Kidney (tissue), 22 donors: ENCODE measurements at places on chromosomes 5 and 9.

DNA sequence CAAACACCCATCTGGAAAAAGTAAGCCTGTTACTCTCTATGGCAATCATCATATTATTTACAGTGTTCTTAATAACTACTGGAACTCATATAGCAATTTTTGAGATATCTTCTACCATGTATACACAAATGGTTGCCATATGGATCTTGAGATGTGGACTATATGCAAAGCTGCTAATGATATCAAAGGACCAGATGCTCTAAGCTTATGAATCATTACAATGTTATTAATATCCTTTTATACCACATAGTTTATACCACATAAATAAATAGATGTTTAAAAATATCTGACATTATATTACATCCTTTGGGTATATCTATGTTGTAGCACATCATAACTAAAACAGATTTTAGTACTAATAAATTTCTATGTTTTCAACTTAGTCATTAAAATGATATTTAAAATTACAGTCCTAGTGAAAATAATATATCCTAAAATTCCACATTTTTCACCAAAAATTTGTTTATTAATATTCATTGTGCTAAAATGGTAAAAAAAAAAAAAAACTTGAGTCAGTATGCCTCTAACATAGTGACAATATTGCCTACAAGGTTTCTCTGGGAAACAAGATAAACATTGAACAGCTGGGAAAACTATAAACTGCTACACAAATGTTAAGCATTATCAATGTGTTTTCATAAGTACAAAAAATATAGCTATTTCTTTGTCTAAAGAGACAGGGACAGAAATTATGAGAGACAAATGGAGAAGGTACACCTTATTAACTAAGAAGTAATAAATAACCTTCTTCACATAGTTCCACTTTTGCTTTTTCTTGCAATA, 85.5 kb downstream of the DTWD2 start:
- DNase-seq, result no peak

DNA sequence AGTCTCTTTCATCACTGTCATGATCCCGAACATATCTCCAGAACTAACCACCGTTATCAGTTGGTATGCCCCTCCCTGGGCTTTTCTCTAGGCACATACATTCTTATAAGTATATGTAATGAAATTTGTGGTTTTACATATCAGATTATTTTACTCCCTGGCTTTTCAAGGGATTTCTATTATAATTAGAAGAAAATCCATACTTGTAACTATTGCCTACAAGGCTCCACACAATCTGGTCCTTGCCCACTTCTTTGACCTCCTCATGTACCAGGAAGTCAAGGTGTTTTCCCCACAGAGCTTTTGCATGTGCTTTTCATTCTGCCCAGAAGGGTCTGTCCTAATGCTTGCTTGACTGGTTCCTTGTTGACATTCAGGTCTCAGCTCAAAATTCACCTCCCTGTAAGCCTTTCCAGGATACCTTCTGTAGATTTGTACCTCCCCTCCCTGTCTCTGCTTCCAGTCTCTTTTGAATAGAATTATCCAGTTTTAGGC, 33.6 kb upstream of the HSD17B4 start:
- no peak for DNase-seq

- DNase-seq, result no peak
These were observed 89.7 kb upstream of the OSMR start for GRCh38 chr5:38756068-38756467.

DNA sequence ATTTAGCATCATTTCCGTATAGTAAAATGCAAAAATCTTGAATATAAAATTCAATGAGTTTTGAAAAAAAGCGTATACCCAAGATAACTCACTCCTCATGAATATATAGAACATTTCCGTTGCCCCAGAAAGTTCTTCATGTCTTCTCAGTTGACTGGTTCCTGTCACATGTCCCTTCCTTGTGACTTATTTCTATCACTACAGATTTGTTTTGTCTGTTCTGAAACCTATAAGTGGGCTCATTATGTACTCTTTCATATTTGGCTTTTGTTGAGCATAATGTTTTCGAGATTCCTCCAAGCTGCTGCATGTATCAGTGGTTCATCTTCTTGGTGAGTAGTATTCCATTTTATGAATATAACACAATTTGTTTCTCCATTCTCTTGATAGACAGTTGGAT, 11.0 kb upstream of the HACD4 start:
- DNase-seq, result no peak

- DNase-seq, result no peak
These were observed 19.4 kb downstream of the TRIM7 start for GRCh38 chr5:181185560-181185959.

GRCh38 chr5:109713453-109713852, 23.7 kb downstream of the MAN2A1 start:
- DNase-seq, result no peak

DNA sequence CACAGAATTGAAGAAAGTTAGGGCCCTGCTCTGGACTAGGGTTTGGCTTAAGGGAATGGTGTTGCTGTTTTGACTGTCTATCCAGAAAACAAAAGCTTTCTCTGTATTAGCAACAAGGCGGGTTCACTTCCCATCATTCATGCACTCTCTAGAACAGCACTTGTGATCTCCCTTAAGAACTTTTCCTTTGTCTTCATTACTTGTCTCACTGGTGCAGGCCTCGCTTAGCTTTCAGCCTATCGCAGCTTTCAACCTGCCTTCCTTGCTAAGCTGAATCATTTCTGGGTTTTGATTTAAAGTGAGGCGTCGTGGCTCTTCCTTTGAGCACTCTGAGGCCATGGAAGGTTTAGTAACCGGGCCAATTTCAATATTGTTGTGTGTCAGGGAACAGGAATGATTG, 35.2 kb upstream of the LPCAT1 start:
- DNase-seq, result no peak

DNA sequence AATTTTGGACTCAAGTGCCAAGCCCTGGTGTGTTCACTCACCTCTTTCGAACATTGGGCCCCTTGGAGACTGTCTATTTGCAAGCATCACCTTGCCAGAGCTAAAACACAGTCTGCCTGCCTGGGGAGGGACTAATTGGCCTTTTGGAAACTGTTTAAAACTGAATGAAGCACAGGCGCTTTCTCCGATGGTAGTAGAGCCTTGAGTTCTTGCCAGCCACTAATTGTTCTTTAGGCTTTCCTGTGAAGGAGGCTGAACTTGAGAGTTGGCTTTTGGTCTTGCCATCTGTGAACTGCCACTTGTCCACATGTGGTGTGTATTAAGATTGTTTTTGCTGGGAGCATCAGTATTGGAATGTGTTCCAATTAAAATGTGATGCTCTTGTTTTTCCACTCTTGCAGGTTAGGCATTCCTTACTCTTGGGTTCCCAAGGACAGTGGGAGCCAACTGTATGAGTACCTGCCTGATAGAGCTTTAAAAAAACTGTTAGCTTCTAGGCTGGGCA, 26.0 kb downstream of the GARNL3 start:
- DNase-seq, result no peak

DNA sequence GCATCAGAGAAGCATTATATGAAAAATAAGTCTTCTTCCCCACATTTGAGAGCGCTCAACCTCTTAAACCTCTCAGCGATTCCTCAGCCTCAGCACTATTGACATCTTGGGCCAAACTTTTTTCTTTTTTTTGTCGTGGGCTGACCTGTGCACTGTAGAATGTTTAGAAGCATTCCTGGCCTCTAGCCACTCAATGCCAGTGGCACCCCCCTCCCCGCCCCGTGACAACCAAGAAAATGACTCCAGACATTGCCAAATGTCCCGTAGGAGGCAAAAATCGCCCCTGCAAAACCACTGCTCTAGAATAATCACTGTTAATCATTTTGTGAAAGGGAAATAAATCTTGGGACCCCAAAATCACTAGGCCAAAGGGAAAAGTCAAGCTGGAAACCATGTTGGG, 129.1 kb upstream of the BOD1 start:
- no peak for DNase-seq

DNA sequence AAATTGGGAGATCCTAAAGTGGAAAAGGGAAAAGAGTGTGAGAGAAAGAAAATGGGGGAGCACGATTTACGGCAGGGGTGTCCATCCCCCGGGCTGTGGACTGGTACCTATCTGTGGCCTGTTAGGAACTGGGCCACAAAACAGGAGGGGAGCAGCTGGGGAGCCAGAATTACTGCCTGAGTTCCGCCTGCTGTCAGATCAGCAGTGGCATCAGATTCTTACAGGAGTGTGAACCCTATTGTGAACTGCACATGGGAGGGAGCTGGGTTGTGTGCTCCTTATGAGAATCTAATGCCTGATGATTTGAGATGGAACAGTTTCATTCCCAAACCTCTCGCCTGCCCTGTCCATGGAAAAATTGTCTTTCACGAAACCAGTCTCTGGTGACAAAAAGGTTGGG, 108.3 kb upstream of the ADAMTSL1 start:
- no peak for DNase-seq

DNA sequence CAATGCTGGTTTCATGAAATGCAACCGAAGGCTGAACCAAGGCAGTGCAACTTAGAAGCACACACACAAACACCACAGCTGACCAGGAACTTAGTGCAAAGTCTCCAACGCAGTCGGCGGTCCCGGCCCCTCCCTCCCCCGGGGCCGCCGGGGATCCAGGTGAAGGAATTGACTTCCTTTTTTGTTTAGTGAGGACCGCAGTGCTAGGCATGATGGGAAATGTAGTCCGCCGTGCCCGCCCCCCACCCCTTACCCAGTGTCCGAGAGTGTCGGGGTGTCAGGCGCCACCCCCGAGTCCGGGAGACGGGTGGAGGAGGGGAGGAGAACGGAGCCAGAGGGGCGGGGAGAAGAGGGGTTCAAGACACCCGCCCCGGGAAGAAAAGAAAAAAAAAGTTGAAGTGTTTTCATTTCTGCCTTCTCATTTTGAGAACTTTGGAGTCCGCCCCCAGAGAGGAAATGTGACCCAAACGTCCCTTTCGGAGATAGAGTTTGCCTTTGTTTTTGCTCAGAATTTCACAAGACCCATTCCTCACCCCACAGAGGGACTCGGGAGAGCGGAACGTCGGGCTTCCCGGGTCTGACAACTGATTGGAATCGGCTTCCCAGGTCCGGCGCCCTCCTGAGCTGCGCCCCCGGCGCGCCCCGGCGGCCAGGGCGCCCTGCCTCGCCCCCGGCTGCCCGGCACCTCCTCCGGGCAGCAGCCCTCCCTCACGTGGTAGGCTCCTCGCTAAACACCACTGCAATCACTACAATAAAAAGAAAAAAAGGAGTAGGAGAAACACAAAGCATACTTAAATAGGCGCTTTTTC, 2.0 kb downstream of the IER5L start:
- peak; percentile 95 for DNase-seq

DNA sequence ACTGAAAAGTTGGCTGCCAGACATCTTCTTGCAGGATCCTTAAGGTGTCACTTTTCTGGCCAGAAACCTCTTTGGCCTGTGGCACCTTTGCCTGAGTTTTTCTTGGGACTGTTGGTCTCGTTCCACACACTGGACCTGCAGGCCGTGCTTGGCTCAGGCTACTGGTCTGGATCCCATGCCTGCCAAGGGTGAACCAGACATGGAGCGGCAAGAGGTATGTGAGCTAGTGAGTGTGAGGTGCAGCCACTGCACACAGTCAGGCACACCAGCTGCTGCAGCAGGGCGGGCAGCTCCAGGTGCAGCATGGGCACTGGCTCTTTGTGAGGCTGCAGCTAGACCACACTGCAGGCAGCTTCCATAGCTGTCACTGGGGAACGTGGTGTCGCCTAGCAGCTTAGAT, 47.9 kb downstream of the NDUFAF2 start:
- no peak for DNase-seq

DNA sequence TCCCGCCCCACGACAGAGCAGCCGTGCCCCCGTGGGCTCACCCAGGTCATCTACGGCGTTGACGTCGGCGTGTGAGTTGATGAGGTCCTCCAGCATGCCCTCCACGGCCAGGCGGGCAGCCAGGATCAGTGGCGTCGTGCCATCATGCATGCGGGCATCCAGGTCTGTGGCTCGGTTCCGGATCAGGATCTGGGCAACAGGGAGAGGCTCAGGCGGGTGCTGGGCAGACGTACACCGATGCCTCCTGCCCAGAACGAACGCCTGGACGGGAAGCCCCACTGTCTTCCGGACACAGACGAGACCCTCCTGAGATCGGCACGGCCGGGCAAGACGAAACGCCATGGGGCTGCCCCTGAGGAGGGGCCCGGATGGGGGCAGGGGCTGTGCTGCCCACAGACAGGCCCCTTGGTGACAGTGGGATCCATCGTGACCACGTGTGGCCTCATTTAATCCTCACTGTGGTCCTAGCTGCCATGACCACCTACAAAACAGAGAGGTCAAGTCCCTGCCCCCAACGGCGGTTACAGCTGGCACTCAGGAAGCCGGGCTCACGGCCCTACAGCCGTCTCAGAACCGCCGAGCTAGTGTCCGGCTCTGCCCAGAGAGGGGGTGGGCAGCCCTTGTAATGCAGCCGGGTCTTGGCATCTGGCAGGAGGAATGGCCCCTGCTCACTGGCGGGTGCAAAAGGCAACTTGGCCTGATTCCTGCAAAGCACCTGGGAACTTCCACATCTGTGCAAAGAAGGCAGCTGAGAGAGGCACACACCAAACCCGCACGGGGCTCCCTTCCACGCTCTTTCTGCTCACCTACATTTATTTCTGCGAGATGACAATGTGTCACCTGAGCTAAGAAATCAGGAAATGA, 16.5 kb upstream of the SEC16A start:
- no peak for DNase-seq

- DNase-seq, result peak; percentile 83
These were observed 47.1 kb upstream of the CTSL start for GRCh38 chr9:87678650-87679355.

DNA sequence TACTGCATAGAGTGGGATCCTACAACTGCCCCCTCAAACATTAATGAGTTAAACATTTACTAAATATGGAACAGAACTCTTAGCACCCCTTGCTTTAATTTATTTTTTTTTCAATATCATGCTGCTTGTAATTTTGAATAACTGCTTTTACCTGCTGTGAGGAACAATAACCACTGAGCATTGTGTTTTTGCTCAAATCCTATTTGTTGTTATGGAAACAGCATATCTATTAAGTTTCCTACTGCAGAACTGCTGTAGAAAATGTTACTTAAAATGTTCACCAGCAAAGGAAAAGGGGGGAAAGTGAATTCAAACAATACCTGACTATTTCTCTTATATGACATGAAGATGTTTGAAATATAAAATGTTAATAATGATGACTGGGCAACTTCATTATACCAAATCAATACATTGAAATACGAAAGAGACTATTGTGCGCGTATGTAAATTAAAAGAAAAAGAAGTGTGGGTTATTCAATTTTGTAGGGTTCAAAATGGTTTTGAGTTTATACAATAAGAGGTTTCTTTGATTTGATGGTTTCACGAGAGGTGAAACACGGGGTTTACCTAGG, 1043.8 kb upstream of the NUDT12 start:
- no peak for DNase-seq

GRCh38 chr9:2346277-2346913, 275.2 kb upstream of the VLDLR start:
- no peak for DNase-seq
